ENCODE measurements at places on chromosomes 5 and 9.

GRCh38 chr9:131048332-131048731 is 39.4 kb downstream of the LAMC3 start:
- no peak for DNase-seq

GRCh38 chr5:88940713-88941112 is 57.7 kb upstream of the MEF2C start:
- no peak for DNase-seq

GRCh38 chr5:177412603-177413233 is 3.4 kb upstream of the F12 start:
- DNase-seq = no peak

DNA sequence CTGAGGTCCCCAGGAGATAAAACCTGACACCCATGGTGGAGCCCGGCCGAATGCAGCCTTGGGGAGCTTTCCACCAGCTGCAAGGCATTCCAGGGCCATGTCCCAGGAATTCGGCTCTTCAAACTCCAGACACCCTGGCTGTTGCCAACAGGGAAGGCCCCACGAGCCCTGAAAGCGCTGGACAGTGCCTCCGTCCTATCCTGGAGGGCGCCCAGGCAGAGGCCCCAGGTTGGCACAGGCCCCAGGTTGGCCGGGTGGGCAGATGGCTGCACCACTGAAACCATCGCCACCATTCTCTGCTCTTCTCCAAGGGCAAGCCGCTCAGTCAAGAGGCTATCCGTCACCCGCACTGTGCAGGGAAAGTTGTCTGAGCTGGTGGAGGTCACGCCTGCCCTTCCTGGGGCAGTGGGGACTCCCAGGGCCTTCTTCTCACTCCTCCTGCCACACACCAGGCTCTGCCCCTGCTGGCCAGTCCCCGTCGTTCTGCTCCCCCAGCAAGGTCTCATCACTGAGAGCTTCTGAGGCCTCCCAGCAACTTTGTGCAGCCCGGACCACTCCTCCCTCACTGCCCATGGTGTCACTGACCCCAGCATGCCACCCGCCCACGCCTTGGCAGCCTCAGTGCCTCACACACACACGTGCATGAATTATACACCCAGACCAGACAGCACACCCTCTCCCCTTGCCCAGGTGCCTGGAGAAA is 21.2 kb downstream of the SLC6A3 start:
- no peak for DNase-seq

DNA sequence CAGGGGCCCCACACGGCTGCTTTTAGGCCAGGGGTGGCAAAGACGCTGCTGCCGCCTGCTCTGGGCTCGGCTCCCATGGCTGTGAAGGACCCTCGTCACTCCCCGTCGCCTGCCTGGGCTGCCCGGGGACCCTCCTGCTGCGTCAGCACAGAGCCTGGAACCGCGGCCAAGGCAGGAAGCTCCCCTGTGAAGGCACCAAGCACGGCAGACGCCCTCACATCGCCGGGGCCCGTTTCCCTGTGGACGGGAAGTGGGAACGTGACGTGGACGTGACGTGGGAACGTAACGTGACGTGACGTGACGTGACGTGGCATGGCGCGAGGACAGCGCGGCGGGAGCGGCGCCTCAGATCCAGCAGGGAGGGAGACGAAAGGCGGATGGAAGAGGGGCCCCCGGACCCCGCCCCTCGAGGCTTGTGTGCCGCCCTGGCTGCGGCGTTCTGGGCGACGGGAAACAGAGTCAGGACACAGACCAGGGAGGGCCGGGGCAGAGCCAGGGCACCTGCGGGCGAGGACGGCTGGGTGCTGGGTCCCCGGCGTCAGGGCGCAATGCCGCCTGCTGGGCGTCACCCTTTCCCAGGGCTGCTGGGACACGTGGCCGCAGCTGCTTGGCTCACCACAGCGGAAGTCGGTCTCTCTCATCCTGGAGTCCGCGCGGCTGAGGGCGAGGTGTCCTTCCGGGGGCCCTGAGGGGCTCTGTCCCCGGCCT is 53.1 kb downstream of the MRPL36 start:
- no peak for DNase-seq

DNA sequence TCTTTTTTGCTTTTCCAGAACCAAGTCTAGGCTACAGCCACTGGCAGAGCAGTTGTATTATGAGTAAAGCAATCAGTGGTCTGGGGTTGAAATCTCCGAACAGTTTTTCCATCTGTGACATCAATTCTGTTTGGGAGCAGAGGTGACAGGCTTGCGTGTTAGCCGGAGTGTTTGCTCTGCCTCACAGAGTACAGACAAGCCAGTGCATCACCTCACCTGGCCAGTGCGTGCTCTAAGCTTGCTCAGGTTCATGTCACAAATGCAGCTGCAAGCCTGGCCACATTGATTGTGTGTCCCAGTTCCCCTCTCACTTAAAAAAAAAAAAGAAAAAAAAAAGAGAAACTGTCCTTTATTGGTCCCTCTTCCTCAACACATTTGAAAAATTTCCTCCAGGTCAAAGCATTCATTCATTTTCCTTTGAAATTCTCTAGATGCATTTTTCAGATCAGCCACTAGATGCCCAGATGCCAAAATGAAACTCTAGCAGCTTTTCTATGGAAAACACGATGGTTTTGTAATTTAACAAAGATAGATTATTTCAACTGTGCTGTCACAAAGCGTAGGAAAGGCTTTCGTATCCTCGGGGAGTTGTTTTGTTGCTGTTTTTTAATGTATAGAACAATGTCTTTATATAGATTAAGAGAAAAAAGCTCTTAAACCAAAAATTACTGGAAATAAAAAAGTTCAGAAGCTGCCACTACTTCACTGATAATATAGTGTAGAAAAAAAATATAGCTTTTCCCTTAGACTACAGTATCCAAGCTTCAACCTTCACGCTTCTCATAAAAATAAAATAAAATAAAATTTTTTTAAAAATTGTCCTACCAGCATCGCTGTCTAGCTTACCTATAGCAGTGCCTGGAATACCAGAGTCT is 585.5 kb downstream of the TLE1 start:
- DNase-seq = no peak

DNA sequence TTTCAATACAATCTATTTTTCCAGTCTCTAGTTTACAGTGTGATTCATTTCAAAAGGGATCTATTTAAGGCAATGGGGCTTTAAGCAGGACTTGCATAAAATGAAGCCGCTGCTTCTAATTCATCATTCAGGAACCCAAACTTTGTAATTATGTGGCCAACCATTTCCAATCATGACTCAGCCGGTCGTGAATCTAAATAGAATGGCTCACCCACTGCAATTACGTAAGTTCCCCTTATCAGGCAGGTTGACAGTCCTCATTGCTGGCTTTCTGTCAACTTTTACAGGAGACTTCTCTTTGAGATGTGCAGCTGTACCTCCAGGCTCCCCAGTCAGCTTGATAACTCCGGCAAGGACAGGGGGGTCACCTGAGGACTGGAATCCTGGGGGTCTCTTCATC is 152.8 kb upstream of the DAP start:
- DNase-seq = no peak

GRCh38 chr5:168292786-168293696 is 1.6 kb downstream of the WWC1 start:
- no peak for DNase-seq

DNA sequence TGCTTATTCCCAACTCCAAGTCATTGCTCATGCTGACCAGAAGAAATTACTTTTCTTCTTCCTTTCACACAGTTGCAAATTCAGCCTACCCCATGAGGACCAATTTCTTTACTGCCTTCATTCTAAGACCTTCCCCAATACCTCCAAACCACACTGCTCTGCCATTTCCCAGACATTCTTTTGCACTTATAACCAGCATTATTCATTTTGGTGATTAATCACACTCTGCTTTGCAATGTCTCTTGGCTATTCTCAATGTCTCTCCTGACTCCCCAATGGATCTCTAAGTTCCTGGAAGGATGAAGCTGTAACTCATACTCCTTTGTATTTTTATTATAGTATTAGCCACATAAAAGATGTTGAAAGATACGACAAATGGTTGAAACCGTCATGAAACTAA is 105.7 kb upstream of the RANBP3L start:
- no peak for DNase-seq

DNA sequence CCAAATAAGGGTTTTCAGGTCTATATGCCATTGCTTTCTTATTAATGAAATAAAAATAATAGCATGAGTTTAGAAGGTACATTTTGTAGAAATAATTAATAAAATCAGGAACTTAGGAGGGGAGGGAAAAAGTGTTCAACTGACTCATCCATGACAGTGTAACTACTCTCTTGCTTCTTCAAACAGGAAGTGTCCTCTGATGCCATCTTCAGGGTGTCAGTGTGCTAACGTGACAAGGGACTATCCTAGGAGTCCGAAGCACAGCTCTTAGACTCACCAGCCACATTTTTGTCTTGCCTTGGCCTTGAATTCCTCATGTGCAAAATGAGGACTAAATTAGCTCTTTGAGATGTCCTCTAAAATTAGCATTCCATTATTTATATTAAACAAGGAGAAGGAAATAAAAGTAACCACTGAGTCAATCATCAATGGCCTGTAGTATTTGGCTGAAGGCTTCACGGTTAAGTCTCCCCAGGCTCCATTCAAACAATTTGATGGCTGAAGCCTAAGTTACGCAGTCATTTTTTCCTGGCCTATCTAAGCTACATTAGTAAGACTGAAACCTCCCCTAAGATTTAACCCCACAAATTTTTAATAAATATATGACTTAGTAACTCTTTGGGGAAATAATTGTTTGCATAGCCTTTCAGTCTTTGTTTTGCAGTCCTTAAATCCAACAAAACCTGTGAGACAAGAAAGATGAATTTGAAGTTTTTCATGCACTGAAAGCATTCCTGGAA is 151.1 kb downstream of the ARL15 start:
- DNase-seq = no peak

DNA sequence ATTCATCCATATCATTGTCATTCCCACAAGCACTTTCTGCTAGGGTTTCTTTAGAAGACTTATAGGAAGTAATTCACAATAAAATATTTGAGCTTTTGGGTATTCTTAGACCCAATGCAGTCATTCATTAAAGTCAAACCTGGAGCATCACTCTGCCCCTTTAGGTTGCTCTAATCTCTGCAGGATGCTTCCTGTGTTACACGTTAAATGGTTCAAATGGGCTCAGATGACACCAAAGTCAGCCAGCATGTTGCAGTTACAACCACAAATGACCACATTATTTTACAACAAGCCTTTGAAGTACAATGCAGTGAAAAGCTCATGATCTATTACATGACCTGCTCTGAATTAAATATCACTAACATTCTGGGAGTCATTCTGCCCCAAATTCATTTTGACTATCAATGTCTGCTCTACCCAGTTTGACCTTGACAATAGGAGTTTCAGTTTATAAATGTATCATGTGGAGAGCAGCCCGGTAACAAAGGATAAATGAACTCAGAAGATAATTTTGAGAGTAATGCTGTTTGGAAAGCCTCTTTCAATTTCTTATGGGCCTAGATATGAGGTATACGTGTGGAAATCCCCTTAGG is 668.6 kb upstream of the DMAC1 start:
- DNase-seq = no peak

- no peak for DNase-seq
Observed at GRCh38 chr9:86773422-86773945, 173.8 kb downstream of the GAS1 start.

- DNase-seq = no peak
Observed at GRCh38 chr5:76479973-76480667, 77.0 kb downstream of the IQGAP2 start.

GRCh38 chr9:124675261-124676158 is 95.6 kb downstream of the NR6A1 start:
- DNase-seq = no peak

All from cortex of kidney (tissue), 1 donor.